ENCODE measurements at places on chromosomes 2 and 18. TPM values are rescaled to one million over a fixed set of nuclear protein-coding genes. Genes with fewer than 3 reads are reported as not detected.

The HOXD11 gene
- not detected for total RNA-seq

The ZEB2 gene
- total RNA-seq, result 82.8 TPM

The SMYD1 gene
- not detected for total RNA-seq

The EPHA4 gene
- total RNA-seq, result 190 TPM

The MYCN gene
- 25.4 TPM for total RNA-seq

The TTC39C gene
- 35.8 TPM for total RNA-seq

The FRZB gene
- 5.5 TPM for total RNA-seq

The SNRNP27 gene
- total RNA-seq, result 54.4 TPM

The PLCL1 gene
- total RNA-seq, result 26.5 TPM

The ACMSD gene
- not detected for total RNA-seq

The NXPH2 gene
- total RNA-seq, result 19.4 TPM

The OR6B2 gene
- not detected for total RNA-seq

The TUBB8B gene
- 0.69 TPM for total RNA-seq

Data from diencephalon (tissue), 1 donor.